Glutamatergic neuron (in vitro differentiated cells): ENCODE measurements at places on chromosomes 7 and 10. TPM values are rescaled to one million over a fixed set of nuclear protein-coding genes. Genes with fewer than 3 reads are reported as not detected.

DNA sequence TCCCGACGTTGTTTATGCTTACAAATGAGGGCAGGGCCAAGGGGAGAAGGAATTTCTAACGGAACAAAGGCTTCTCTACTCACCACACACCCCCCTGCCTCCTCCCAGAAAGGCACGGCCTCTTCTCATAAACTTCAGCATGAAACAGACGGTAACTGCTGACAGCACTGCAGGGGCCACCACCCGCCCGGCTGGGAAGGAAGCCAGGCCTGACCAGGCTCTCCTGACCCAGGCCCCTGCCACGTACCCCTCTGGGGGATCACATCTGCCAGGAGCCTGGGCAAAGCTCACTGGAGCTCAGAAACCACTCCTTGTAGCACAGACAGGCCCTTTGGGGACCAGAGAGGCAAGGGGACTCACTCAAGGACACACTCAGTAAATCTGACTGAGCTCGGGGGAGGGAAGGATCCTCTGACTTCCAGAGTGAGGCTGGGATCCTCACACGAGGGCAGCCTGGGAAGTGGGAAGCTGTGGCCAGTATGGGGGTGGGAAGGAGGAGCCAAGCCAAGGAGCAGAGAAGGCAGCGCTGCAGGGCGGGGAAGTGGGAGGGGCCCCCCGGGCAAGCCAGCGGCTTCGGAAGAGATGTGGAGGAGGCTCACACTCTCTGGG lies 46.1 kb downstream of the ZCCHC24 start:
- no peak overlapping the region for H3K27ac ChIP-seq
- H3K36me3 ChIP-seq: no peaks in the 10 kb centered on the region
- H3K4me1 ChIP-seq: peaks cover 38% of the 10 kb centered on the region
- peaks cover 11% of the 10 kb centered on the region for H3K27me3 ChIP-seq

GRCh38 chr7:151309311-151309710 lies 32.3 kb upstream of the NUB1 start:
- DNase-seq: no peak
- H3K4me3 ChIP-seq: peak overlapping the region; percentile 53
- H3K27me3 ChIP-seq: peaks cover 7% of the 10 kb centered on the region
- no peaks in the 10 kb centered on the region for H3K36me3 ChIP-seq
- peak overlapping the region; percentile 90 for H3K27ac ChIP-seq

DNA sequence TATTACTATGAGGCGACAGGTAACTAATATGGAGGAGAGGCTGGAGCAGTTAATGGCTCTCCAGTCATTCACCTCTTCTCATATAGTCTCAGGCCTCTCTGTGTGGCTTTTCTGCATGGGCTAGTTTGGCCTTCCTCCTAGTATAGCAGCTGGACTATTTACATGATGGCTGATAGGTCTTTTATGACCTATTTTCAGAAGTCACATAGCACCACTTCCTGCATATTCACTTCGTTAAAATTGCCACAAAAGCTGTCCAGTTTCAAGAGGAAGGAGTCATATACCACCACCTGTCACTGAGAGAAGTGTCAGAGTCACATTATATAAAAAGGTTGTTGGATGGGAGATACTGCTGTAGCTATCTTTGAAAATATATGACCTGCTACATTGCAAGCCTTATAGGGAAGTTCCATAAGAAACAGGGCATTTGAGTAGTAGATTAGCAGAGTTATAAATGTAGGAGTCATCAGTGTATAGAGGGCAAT lies 8.0 kb upstream of the DMTF1 start:
- H3K36me3 ChIP-seq: no peaks in the 10 kb centered on the region
- no peak overlapping the region for H3K4me3 ChIP-seq
- peaks cover 4% of the 10 kb centered on the region for H3K4me1 ChIP-seq
- no peak overlapping the region for H3K27ac ChIP-seq
- no peaks in the 10 kb centered on the region for H3K27me3 ChIP-seq

GRCh38 chr10:15864419-15864818 lies 4.1 kb upstream of the MINDY3 start:
- H3K36me3 ChIP-seq: no peaks in the 10 kb centered on the region
- no peak overlapping the region for H3K27ac ChIP-seq
- no peak for DNase-seq
- no peaks in the 10 kb centered on the region for H3K27me3 ChIP-seq
- no peak overlapping the region for H3K4me3 ChIP-seq
- H3K4me1 ChIP-seq: no peaks in the 10 kb centered on the region

DNA sequence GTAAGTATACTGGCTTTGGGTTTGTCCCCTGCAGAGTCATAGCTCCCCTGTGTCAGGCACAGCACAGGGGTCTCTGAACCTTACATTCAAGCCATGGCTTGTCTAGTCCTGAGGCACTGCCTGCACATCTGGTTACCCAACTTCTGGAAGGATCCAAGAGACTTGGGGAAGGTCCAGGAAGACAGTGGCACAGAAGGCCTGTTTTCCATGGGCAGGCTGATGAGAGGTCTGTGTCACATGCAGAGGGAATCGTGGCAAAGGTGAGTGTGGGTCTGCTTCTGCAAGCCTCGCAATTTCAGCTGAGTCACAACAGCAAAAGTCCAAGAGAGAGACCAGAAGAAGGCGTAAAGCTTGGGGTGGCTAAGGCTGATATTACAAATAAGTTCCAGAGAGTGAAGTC lies 28.4 kb upstream of the BMPR1A start:
- peaks cover 5% of the 10 kb centered on the region for H3K27me3 ChIP-seq
- peaks cover 6% of the 10 kb centered on the region for H3K36me3 ChIP-seq
- no peak for DNase-seq
- no peak overlapping the region for H3K27ac ChIP-seq

DNA sequence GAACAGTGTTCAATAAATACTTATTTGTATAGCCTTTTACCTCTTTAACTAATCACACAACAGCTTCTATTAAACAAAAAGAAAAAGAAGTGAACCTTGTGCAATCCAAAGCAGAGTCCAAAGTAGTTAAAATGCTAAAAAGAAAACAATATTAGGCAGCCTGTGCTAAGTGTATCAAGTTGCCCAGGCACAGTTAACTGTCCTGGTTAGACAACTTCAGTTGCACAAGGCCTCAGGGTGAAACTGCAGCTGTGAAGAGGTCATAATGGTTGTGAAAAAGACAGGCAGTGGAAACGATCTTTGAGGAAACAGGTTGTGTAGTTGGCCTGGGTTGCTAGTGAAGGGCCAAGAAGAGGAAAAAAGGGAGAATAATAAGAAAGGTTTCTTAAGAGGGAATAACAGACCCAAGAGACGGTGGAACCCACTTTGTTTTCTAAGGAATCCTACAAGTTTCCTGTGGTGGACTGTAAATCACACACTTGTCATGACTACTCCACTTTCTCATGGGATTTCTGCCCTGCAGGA lies 6.0 kb upstream of the CROT start:
- no peak overlapping the region for H3K4me3 ChIP-seq
- no peak overlapping the region for H3K27ac ChIP-seq
- H3K4me1 ChIP-seq: no peaks in the 10 kb centered on the region
- DNase-seq: no peak
- no peaks in the 10 kb centered on the region for H3K27me3 ChIP-seq

- H3K36me3 ChIP-seq: peaks cover 8% of the 10 kb centered on the region
- peaks cover 6% of the 10 kb centered on the region for H3K27me3 ChIP-seq
- H3K4me1 ChIP-seq: peaks cover 8% of the 10 kb centered on the region
- no peak for DNase-seq
- H3K4me3 ChIP-seq: no peak overlapping the region
Observed at GRCh38 chr7:78539825-78540224, 741.3 kb downstream of the PHTF2 start.

DNA sequence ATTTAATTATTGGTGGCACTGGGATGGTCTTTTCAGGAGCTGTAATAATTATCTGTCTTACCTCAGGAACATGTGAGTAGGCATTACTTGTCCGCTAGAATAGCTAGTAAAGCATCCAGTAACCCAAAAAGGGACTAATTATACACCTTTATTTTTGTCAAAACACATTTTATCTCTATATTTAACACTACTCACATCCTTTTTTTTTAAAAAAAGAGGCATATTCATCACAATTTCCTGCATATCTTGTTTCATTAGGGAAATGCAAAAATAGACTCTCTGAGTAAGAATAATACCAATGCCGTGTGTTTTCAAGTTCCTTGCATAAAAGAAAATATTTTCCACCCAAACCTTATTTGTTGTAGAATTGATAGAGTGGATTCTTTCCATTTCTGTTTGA lies 99.5 kb downstream of the VTI1A start:
- no peak overlapping the region for H3K27ac ChIP-seq
- no peaks in the 10 kb centered on the region for H3K36me3 ChIP-seq
- peaks cover 2% of the 10 kb centered on the region for H3K4me1 ChIP-seq

GRCh38 chr7:130481898-130482297 lies 10.0 kb upstream of the MEST start:
- H3K27me3 ChIP-seq: no peaks in the 10 kb centered on the region
- H3K36me3 ChIP-seq: no peaks in the 10 kb centered on the region
- DNase-seq: no peak
- H3K27ac ChIP-seq: no peak overlapping the region
- H3K4me1 ChIP-seq: peaks cover under 1% of the 10 kb centered on the region

GRCh38 chr10:118955951-118956801 lies 73.3 kb upstream of the NANOS1 start:
- no peak for DNase-seq
- H3K27ac ChIP-seq: no peak overlapping the region
- no peaks in the 10 kb centered on the region for H3K36me3 ChIP-seq
- H3K4me1 ChIP-seq: peaks cover 10% of the 10 kb centered on the region
- peaks cover 4% of the 10 kb centered on the region for H3K27me3 ChIP-seq

DNA sequence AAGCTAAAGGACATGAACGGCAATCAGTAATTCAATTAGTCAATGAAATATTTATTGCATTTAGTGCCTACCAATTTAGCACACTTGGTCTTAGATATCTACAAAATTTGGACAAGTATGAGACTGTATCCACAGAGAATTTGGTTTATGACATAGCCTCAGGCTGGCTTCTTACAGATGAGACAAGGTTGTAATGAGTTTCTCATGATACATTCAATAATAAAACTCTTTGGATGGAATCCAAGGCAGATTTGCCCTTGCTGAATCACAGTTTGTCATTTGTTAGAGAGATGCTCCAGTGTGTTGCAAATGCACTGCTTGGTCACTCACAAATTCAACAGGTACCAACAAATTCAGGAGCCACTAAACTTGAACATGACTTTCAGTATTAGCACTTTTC lies 162.5 kb downstream of the GPR37 start:
- DNase-seq: no peak
- H3K4me3 ChIP-seq: no peak overlapping the region
- H3K27ac ChIP-seq: no peak overlapping the region
- no peaks in the 10 kb centered on the region for H3K4me1 ChIP-seq
- H3K36me3 ChIP-seq: no peaks in the 10 kb centered on the region
- H3K27me3 ChIP-seq: no peaks in the 10 kb centered on the region

- no peak overlapping the region for H3K27ac ChIP-seq
- no peak for DNase-seq
- peaks cover 7% of the 10 kb centered on the region for H3K4me1 ChIP-seq
- peaks cover 2% of the 10 kb centered on the region for H3K27me3 ChIP-seq
- peaks cover 11% of the 10 kb centered on the region for H3K36me3 ChIP-seq
- H3K4me3 ChIP-seq: no peak overlapping the region
Observed at GRCh38 chr10:129079705-129080104, 387.3 kb upstream of the MGMT start.

The EBLN1 gene
- total RNA-seq: not detected

The COL28A1 gene
- total RNA-seq: 0.39 TPM

The ADGRA1 gene
- 9.1 TPM for total RNA-seq

The C10orf105 gene
- not detected for total RNA-seq

The FAM25C gene
- total RNA-seq: not detected

The ZNF485 gene
- 3.4 TPM for total RNA-seq

The SLC18A2 gene
- total RNA-seq: 12.0 TPM

The TYW1B gene
- total RNA-seq: 5.0 TPM
